ENCODE measurements at places on chromosomes 2 and 18.

DNA sequence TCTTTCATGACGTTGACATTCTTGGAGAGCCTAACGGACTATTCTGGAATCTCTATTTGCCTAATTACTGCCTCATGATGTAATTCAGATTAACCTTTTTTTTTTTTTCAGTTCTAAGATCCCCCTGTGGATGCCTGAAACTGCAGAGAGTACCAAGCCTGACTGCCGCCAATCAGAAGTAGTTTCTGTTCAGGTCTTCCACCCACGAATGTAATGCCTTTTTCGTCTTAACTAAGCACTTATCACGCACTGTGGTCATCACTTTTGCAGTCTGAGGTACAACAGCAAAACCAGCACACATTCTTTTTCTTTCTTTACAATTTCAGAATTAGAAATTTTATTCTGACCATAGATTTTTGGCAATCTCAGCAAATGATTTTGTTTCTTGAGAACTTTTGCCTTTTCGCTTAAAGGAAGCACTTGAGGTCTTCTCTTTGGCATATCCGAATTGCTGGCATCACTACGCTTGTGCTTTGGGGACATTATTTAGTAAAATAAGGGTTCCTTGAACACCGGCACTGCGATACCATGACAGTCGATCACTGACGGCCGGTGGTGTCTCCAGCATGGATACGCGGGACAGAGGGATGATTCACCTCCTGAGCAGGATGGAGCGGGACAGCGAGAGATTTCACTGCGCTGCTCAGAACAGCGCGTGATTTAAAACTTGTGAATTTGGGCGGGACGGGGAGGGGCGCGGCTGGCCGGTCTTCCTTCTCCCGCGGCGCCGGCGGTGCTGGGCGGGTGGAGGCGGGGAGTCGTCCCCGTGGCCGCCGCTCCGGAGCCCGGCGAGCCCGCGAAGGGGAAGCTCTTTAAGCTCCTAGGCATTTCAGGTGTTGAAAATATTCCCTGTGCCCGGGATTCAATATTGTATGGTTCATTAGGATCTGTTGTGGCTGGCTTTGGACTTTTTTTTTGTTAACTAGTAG, 32.0 kb upstream of the GPR55 start:
- DNase-seq, result no peak

DNA sequence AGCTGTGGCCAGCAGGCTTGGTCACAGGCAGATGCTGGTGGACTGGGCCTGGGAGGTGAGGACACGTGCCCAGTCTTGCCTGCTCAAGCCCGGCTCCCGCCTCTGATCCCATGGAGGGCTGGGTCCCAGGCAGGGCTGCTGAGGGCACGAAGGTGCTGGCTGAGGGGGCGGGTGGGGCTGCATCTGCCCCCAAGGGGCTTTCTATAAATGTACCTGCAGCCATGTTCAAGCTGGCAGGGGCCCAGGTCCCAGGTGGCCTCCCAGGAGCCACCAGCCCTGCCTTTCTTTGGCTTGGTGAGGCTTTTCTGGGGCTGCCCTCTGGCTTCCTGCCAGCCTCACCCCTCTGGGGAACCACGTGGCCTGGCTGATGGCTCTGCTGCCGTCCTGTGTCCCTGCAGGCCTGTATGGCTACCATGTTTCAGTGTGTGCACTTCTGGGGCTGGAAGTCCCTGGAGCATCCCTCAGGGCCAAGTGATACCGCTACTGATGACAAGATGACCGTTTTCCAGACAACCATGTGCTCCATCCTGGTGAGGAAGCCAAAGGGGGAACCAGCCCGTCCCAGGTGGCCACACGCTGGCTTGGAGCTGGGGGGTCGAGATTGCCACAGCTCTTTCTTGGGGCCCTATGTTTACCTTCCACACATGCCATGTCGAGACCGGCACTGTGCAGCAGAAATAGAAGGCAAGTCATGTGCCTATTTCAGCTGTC, 23.2 kb downstream of the HJURP start:
- no peak for DNase-seq

DNA sequence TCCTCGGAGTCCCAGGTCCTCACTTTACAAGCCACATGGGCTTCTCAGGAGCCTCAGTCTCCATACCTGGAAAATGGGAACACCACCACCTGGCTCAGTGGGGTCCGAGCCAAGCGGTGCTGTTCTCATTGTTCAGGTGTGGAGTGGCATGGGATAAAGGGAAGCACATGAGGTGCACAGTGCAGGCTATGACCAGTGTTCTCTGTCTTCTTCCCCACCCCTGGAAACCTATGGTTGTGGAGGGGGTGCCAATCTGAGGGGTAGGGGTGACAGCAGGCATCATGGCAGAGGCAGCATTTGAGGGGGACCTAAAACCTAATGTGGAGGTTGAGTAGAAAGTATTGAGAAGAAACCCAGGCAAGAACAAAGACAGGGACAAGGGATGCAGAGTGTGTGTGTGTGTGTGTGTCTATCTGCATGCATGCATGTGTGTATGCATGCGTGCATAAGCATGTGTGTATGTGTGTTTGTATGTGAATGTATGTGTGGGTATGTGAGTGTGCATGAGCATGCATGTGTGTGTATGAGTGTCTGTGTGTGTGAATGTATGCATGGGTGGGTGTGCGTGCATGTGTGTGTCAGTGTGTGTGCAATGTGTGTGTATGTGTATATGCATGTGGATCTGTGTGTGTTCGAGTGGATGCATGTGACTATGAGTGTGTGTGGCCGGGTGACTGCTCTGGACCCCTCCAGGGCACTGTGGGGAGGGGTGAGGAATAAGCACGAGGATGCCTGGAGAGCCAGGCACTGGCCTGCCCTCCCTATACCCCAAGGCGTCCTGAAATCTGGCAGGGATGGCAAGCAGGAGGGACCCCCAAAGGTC, 4.0 kb downstream of the KIF1A start:
- no peak for DNase-seq

GRCh38 chr2:142938240-142938639, 60.8 kb downstream of the KYNU start:
- no peak for DNase-seq

- DNase-seq, result no peak
Observed at GRCh38 chr2:223973606-223974005, 16.3 kb downstream of the MRPL44 start.

DNA sequence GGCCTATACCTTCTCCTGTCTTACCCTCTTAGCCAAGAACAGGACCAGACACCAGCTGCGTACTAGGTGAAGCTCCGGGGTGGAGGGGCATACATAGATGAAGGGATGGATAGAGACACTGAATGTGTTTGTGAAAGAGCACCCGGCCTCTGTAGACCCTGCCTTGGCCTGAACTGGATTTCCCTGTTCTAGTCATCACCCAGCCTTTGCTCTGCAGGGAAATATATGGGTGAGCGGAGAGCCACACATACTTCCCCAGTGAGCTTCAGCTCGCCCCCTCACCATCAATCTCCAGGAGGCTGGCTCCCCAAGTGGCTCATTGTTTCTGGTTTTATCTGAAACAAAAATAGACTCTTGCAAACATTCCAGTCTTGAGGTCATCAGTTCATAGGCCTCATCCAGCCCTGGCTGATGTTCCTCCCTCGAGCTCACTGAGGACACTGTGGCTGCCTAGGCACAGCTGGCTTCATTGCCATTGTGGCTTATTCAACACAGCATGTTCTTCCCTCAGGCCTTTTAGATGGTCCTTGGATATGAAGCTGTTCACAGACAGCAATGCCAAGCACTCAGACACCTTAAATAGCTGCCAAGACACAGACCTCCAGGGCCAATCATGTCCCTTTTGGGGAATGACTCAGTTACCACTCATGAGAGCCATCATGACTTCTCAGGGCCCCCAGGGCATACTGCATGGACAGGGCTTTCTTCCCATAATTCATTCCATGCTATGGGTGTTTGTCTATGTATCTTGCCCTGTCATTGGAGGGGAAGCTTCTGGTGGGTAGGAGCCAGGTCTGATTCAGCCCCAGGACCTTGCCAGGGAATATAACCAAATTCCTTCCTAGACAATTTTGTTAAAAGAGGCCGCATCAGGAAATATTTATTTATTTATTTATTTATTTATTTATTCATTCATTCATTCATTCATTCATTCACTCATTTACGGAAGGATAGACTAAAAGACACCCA, 82.4 kb downstream of the TTC32 start:
- no peak for DNase-seq

- no peak for DNase-seq
Observed at GRCh38 chr2:193679847-193680246, 1485.1 kb upstream of the TMEFF2 start.

GRCh38 chr18:79507546-79508480, 112.1 kb downstream of the NFATC1 start:
- no peak for DNase-seq

- no peak for DNase-seq
Observed at GRCh38 chr2:36357847-36358659, 2.5 kb downstream of the CRIM1 start.

- no peak for DNase-seq
Observed at GRCh38 chr2:124482551-124482950, 457.5 kb downstream of the CNTNAP5 start.

All from esophagus squamous epithelium (tissue), 5 donors.